ENCODE measurements at places on chromosomes 13 and 19.

DNA sequence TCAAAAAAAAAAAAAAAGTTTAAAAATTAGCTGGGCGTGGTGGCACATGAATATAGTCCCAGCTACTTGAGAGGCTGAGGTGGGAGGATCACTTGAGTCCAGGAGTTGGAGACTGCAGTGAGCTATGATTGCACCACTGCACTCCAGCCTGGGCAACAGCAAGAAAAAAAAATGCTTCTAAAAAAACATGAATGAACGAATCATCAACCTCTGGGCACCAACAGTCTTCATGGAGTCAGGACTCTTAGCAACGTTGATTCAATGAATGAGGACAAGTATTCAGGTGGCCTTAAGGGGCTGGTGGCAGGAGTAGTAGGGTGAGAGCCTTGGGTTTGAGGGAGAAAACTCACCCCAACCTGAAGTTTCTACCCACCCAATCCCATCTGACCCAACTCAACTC, 20.6 kb upstream of the OLFM2 start:
- no peak for DNase-seq

DNA sequence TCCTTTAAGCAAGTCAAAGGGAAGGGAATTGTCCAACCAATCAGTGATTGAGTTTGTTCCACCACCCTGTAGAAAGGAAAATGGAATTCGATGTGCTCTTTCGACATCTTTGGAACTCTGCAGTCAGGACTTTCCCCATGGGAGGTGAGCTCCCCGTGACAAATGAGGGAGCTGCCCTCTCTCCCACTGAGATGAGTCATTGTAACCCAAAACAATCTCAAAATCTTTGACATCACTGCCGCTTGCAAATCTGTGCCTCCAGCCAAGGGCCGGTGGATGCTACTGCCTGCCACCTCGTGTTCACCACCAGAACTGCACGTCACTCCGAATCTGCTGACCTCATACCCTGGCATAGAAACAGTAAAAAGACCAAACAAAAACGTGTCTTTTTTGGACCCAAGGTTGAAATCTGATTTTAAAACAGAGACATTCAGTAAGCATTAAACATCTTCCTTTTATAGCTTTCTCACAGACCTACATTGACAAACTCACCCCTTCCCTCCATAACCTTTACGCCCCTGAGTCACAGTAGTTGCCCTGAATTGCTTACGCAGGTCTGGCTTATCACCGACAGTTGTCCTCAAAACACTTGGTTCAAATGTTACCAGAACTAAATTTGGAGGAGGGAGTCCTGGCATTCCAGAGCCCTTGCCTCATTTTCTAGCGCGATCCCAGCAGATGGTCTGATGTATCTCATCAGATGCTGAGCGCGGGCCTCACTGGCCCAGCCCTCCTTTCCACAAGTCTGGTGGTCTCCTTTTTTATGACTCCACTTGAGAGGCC, 105.2 kb downstream of the COL4A2 start:
- DNase-seq = peak; percentile 96

GRCh38 chr13:106528718-106529414, 6.6 kb downstream of the EFNB2 start:
- no peak for DNase-seq

DNA sequence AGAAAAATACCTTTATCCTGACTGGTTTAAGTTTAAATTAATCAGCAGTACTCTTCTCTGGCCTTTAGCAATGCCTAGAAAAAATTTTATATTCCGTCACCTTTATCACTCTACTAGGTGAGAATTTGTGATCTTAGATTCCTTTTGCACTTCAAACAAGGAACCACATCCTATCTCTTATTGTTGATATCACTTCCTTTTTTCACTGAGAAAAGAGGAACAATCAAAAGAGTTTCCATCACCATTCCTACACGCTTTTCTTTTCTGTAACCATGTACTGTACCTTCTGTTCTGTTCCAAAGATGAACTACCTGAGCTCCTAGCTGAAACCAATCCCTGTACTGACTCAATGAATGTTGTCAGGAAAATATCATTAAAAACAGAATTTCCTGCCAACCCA, 1379.0 kb upstream of the MIR17HG start:
- no peak for DNase-seq

- no peak for DNase-seq
Observed at GRCh38 chr13:27112006-27112405, 59.6 kb downstream of the USP12 start.

GRCh38 chr19:35783469-35784434, 8.4 kb downstream of the ARHGAP33 start:
- no peak for DNase-seq
